Suprapubic skin (tissue), 4 donors: ENCODE measurements at places on chromosomes 3 and 15.

DNA sequence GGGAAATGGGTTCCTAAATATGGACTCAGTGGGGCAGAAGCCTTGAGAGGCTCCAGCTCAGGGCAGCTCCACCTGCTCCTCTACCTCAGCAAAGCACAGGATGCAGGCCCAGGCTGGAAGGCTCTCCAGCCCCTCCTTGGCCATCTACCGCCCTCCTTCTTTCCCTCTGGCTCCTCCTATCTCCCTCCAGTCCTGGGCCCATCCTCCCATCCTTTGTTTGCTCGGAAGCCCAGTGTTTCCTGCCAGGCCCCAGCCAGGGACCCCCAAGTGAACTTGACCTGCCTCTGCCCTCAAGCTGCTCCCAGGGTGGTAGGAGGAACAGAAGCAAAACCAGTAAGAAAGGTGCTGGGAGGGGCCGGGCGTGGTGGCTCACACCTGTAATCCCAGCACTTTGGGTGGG, 20.1 kb downstream of the MAPKAPK3 start:
- no peak for DNase-seq

DNA sequence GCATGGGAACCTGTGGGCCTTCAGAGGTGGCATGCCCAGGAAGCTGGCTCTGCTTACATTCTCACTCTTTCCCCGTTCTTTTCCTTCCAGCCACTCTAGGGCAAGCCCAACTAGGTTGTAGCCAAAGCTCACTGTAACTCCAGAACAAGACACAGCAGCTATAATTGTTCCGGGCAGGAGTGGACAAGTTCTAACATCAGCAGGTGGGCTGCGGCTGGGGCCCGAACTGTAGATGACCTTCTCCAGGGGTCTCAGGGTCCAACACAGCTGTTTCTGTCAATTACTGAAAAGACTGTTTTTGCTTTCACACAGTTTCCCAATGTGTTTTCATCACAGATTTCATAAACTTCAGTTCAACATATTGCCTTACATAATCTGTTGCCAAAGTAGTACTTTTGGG, 11.5 kb downstream of the RASGRP1 start:
- no peak for DNase-seq

DNA sequence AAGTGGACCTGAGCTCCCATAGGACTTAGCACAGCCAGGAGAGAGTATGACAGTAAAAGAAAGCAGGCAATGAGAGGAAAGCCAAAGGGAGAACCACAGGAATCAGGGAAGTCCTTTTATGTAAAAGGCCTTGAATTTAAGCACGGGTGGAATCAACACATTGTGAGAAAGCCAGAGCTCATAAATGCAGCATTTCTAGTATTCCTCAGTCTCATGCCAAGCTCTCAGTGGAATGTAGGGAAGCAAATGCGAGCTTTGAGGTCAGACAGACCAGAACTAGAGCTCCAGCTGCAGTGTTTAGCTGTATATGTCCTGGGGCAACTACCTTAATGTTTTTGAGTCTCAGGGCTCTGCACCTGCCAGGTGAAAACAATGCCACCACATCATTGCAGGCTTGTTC, 132.1 kb upstream of the TRIM42 start:
- no peak for DNase-seq

DNA sequence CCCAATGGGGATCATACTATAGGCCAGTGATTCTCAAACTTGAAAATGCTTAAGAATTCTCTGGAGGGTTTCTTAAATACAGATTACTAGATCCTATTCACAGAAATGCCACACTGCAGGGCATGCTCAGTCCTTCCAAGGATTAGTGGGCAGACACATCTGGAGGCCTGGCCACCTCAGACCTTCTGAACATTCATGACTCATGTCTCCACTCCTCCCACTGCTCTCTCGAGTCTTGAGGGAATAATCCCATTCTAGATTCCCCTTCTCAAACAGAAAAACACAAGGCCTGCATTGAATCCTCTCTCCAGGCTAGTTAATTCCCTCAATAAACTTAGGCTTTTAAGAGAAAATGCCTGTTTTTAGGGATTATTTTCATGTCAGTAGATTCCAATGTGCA, 22.1 kb downstream of the ZNF621 start:
- DNase-seq: no peak

DNA sequence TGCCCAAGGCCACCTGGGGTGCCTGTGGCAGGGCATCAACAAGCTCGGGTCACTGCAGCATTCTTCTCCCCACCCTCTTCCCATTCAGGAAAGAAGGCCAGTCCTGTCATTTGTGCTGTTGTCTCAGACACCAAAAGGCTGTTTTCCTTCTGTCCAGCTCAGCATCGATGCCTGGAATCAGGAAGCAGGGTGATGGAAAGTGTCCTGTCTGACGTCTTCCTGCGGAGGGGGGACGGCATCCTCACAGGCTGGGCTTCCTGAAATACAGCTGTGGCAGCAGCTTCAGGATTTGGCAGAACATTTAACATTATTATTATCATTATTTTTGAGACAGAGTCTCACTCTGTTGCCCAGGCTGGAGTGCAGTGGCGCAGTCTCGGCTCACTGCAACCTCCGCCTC, 33.0 kb upstream of the ANKDD1A start:
- DNase-seq: no peak

- DNase-seq: peak; percentile 63
Observed at GRCh38 chr3:128279601-128279880, 126.3 kb downstream of the EEFSEC start.

GRCh38 chr3:63146154-63146553, 132.0 kb upstream of the SYNPR start:
- no peak for DNase-seq

DNA sequence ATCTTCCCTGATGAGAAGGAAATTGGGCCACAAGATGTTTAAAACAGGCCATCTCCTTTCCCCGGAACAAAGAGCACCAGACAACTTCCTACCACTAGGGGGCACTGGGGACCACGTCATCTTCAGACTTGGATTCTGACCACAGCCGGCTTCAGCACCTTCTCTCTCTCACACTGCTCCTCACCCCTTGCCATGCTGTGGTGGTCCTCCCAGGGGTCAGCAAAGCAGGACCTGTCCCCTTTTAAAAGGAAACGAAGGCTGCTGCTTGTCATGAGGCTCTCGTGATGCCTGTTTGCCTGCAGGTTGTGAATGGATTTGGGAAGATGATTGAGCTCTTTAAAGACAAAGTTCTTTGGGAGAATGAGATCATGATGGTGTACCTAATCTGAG, 16.2 kb downstream of the RFT1 start:
- DNase-seq: peak; percentile 88

- no peak for DNase-seq
Observed at GRCh38 chr3:104437131-104437750, 929.5 kb upstream of the ALCAM start.

DNA sequence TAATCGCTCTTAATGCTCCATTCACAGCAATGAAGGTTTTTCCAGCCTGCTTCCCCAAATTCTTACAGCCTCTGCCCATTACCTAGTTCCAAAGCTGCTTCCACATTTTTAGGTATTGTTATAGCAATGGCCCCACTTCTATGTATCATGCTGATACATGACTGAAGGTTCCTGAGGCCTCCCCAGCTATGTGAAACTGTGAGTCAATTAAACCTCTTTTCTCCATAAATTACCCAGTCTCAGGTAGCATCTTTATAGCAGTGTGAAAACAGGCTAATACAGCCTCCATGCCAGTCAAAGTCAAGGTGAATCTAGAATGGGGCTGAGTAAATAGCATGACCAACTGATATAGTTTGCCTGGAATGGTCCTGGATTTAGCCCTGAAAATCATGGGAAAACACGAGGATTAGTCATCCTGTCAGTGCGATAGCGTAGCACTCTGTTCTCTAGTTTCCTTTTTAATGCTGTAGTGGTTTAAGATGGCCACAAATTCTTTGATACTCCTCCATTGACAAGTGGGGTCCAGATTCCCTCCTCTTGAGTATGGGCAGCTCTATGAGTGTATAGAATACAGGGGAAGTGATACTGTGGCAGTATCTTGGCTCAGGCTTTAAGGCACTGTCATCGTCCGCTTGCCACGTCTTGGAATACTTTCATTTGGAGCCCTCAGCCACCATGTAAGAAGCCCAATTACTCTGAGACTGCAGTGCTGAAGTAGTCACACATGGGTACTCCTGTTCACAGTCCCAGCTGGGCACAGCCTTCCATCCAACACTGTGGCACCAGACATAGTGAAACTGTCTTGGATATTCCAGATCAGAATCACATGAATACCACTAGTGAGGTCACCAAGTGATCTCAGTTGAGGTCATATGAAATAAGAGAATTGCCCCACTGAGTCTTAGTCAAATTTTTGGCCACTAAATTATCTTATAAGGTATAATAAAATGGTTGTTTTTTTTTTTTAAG, 94.0 kb upstream of the PLCL2 start:
- DNase-seq: no peak

DNA sequence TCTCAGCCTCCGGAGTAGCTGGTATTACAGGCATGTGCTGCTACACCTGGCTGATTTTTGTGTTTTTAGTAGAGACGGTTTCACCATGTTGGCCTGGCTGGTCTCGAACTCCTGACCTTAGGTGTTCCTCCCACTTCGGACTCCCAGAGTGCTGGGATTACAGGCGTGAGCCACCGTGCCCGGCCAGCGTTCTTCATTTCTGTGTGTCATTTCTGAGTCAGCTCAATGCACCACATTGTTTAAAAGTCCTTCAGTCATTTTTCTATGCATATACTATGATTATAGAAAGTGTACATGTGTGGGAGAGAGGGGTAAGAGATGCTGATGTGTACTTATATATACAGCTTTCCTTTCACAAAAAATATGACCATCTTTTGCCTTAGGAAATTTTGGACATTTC, 2.1 kb downstream of the QTRT2 start:
- no peak for DNase-seq

DNA sequence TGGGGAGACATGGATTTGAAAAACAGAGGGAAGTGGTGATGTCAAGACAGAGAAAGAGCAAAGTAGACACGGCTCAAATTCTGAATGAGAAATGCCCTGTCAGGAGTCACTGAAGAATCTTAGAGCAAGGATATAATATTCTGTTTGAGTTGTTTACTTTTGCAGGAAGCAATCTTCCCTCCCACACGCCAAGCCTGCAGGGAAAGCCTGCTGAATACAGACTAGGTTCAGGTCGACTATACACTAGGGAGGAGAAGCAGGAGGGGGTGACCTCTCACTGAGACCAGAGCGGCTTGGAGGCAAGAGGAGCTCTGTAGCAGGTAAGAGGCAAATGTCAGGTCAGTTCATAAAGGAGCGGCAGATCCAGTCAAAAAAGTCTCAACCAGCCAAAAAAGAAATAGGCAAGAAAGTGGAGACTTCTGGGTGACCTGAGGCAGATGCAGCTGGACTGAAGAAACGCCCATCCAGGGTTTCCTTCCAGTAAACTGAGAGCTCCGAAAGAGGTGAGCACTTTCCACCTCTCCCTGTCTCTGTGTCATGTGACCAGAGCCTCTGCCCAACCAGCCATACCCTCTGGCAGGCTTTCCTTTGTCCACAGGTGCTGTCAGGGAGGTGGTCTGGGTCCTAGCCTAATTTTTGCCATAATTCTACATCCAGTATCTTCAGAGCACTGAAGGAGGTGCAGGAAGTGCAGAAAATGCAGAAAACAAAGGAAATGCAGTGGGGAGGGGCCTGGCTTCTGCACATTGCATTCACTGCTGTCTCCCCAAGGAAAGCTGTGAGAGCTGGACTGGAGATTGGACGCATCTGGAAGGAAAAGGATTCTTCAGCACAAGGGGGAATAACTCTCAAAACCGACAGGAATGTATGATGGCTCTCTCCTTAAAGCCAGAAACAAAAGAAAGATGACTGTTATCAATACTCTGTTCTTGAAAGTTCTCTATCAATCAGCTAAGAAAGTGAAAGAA, 37.8 kb upstream of the CTXND1 start:
- DNase-seq: no peak

DNA sequence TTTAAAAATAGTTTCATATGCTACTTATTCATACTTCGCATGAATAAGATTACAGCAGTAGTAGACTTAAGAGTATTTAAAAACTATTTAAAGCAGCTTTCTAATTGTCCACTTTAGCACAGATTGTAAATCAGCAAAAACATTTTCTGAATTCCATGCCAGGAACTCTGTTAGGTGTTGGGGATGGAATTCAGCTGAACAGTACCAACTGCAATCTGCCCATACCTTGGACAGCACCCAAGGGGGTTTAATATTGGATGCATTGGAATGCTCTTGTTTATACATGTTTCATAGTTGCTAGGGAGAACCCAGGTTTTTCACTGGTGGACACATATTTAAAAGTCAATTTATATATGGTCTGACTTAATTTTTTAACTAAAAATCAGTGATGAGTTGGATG, 74.8 kb downstream of the PPM1L start:
- DNase-seq: no peak

DNA sequence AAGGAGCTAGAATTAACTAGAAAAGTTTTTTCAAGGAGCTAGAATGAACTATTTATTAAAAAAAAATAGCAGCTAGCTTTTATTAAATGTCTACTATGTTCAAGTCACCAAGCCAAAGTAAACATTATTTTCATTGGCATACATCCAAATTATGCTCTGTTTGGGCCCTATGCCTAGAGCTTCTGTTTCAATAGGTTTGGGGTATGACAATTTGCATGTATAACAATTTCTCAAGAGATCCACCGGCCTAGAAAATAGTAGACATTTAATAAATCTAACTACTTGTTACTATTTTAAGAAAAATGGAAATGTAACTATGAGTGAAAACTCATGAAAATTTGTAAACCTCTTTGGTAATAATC, 8.0 kb downstream of the GABRR3 start:
- no peak for DNase-seq

- no peak for DNase-seq
Observed at GRCh38 chr3:152185891-152186630, 82.7 kb upstream of the MBNL1 start.

- no peak for DNase-seq
Observed at GRCh38 chr15:81427176-81427575, 53.2 kb upstream of the TMC3 start.

GRCh38 chr15:88467935-88468528, 524 bp downstream of the MRPS11 start:
- no peak for DNase-seq

DNA sequence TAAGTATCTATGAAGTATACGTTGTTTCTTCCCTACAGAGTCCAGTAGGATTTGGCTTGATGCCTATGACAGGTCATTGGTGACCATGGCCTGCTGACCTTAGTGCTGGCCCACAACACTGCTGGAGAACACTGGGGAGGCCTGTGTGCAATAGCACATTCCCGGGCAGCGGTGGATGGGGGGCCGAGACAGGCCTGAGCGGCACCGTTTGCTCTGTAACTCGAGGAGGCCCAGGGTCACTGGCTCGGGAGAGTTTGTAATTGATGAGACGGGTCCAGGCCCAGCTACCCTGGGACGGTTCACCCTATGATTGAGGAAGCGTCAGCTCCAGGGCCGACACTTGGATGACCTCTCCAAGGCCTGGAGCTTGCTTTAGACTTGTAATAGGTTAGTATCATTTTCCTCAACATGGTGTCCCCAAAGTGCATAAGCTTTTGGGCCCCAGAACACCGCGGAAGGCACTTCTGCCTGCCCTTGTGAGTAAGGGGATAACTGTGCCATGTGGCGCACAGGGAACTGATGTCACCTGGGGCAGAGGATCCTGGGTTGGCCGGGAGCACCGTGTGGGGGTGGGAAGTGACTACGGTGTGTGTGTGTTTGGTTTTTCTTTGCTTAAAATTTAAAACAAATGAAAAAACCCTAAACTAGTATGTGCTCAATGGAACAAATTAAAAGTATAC, 12.0 kb downstream of the TRPM1 start:
- no peak for DNase-seq

GRCh38 chr3:195421400-195421799, 21.4 kb downstream of the ACAP2 start:
- no peak for DNase-seq

- no peak for DNase-seq
Observed at GRCh38 chr15:93165734-93166470, 76.9 kb upstream of the RGMA start.

GRCh38 chr3:5579946-5580345, 392.4 kb downstream of the EDEM1 start:
- DNase-seq: no peak

GRCh38 chr3:193241716-193242115, 694 bp downstream of the PLAAT1 start:
- DNase-seq: no peak
